ENCODE measurements at places on chromosomes 4 and X.

GRCh38 chrX:38249965-38250364, 29.3 kb upstream of the SRPX start:
- DNase-seq, result no peak

DNA sequence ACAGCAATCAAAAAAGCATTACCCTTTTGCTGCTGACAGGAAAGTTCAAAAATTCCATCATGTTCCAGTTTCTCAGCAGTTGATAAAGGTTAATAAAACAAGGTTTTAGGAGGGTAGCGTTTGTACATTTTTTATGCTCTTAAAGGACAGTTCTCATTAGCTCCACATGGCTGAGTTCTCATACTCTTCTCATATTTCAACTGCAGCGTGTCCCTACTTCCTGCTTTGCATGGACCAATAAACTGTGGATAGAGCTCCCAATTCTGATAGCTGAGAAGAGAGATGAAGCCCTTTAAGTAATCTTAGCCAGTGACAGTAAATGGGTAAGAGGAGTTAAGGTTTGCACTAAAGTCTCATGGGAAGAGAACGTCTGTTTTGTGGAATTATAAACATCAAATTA, 53.5 kb downstream of the SPANXA2 start:
- no peak for DNase-seq

DNA sequence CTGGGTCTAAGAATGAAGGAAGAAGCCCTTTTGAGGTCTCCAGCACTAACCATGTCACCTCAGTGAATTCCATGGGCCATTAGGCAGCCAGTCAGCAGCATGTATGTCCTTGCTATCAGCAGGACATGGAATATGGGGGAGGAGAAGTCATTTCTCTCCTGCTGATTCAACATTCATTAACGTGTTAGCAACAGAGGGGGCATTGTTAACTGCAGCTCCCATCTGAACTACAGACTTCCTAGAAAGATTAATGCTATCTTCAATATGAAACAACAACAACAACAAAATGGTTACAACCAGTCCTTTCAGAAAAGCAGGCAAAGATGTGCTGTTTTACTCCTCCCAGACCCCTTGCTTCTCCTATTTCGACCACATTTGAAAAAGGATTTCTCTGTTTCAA, 120.4 kb upstream of the SLC34A2 start:
- DNase-seq, result no peak

- no peak for DNase-seq
These were observed 46.8 kb upstream of the BCOR start for GRCh38 chrX:40144576-40144975.

GRCh38 chr4:19239565-19239964, 1012.1 kb upstream of the SLIT2 start:
- no peak for DNase-seq

DNA sequence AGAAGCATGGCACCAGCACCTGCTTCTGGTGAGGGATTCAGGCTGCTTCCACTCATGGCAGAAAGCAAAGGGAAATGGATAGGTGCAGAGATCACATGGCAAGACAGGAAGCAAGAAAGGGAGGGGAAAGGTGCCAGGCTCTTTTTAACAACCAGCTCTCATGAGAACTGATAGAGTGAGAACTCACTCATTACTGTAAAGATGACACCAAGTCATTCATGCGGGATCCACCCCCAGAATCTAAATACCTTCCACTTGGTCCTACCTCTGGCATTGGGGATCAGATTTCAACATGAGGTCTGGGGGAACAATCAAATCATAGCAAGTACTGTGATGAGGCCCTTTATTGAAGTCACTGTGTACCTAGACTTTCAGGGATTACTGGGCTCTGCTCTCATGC, 72.0 kb upstream of the PRDM5 start:
- DNase-seq, result no peak

DNA sequence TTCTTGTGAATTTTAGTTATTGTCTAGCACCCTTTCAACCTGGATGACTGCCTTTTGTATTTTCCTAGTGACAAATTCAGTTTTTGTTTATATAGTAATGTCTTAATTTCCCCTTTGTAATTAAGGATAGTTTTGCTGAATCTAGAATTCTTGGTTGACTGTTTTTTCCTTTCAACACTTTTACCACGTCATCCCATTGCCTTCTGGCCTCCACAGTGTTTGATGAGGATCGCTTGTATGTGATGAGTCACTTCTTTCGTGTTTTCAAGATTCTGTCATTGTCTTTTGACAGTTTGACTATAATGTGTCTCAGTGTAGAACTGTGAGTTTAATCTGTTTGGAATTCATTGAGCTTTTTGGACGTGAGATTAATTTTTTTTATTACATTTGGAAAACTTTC, 30.1 kb downstream of the KDM6A start:
- DNase-seq, result no peak

DNA sequence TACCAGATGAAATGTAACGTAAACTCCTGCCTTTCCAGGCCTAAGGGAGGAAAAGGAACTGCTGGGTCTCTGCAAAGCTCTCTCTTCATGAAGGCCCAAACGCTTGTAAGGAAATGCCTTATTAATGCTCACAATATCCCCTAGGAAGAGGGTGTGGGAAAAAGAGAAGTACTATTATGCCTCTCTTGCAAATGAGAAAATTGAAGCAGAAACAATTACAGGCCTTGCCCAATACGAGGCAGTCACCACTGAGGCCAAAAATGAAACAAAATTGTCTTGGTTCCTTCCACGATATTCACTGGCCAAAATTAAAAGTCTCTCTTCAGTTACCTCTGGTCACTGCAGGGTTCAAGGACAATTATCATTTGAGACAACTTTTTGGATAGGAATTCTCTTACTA, 3.2 kb downstream of the SCARB2 start:
- DNase-seq, result no peak

DNA sequence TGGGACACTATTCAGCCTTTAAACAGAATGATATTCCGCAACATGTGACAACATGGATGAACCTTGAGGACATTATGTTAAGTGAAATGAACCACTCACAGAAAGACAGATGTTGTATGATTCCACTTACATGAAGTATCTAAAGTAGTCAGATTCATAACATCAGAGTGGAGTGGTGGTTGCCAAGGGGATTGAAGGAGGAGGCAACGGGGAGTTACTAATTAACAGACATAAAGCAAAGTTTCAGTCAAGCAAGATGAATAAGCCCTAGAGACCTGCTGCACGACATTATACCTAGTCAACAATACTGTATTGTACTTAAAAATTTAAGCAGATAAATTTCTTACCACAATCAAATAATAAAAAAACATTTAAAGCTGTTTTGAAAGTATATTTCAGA, 105.0 kb upstream of the NR0B1 start:
- DNase-seq, result no peak

DNA sequence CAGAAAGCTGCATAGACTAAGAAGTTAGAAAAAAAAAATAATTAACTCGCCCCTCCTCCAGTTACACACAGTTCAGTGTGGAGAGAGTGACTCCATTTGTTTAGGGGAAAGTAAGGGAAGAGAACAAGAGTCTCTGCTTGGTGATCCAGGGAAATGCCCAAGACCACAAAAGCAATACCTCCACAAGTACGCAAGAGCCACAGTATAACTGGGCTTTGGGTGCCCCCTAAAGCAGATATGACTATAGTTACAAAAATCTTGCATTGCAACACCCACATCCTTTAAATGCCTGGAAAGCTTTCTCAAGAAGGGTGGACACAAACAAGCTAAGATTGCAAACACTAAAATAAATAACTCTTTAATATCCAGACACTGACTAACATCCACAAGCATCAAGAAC, 164.2 kb upstream of the NRK start:
- DNase-seq, result no peak
